Stimulated activated CD4-positive, alpha-beta T cell treated with anti-CD3 and anti-CD28 coated beads, Interleukin-1b, Interleukin-23, amount 100 ng/mL, for 24 hours (primary cell): ENCODE measurements at places on chromosomes 1 and 21.

- no peak for DNase-seq
Measured at GRCh38 chr1:89605692-89606091, 27.2 kb upstream of the LRRC8C start.

- DNase-seq = no peak
Measured at GRCh38 chr1:235972311-235972689, 92.6 kb downstream of the NID1 start.

DNA sequence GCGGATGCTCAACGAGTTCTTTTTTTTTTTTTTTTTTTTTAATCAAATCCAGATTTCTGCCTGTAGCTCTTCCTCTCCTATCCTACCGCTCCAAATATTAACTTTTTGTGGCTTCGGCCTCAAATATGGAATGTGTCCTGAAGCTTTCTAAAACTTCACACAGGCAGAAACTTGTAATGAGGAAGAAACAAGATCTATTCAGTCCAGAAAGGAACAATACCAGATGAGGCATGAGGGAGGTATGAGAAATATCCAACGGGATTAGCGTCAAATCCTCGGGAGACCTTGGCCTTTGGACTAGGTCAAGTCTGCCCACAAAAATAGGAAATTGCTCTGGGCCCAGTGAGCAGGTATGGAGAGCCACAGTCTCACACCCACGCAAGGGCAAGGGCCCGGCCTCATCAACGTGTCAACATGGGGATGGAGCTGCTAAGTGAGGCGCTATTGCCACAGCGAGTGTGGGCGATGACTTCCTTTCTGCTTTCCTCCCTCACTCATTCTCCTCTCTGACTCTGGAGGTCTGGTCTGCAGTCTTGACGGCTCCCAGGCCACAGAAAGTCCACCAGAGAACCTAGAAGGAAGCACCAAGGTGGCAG, 66.6 kb downstream of the BCAR3 start:
- DNase-seq = peak; percentile 58

- DNase-seq = no peak
Measured at GRCh38 chr1:210674151-210674550, 345.4 kb downstream of the HHAT start.

GRCh38 chr1:29893046-29893723, 656.9 kb downstream of the PTPRU start:
- no peak for DNase-seq

DNA sequence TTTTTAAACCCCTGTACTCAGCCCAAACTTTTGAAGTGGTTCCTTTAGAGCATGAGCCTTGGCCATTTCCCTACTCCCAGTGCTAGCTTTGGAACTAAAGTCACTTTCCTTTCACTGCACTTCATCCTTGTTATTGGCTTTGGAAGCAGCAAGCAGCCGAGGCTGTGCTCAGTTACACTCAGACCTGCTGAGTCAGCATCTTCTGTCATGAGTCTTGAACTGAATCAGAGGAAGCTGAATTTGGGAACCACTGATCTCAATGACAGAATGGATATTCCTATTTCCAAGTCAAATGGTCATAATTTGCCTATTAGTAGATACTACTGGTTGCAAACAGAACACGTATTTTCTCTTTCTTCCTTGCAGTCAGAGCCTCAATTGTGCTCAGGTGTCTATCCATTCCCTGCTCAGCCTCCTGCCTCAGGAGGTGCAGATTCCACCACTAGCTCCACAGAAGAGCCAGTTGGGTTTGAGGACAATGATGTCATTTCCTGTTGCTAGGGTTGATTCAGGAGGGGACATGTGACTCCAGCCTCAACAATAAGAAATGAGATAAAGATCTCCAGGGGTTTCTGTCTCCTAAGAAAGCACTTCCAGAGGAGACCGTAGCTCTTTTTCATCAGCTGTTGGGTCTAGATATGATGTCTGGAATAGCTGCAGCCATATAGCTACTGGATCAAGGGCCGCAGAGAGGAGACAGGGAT, 44.9 kb upstream of the NTPCR start:
- no peak for DNase-seq

DNA sequence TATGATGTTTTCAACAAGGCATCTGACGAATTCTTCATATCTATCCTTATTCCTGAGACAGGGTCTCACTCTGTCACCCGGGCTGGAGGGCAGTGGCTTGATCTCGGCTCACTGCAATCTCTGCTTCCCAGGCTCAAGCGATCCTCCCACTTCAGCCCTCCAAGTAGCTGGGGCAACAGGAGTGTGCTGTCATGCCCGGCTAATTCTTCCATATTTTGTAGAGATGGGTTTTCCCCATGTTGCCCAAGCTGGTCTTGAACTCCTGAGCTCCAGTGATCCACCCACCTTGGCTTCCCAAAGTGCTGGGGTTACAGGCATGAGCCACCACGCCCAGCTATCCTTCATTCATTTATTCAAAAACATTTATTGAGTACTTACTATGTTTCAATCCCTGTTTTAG, 8.0 kb downstream of the YY1AP1 start:
- DNase-seq = no peak

DNA sequence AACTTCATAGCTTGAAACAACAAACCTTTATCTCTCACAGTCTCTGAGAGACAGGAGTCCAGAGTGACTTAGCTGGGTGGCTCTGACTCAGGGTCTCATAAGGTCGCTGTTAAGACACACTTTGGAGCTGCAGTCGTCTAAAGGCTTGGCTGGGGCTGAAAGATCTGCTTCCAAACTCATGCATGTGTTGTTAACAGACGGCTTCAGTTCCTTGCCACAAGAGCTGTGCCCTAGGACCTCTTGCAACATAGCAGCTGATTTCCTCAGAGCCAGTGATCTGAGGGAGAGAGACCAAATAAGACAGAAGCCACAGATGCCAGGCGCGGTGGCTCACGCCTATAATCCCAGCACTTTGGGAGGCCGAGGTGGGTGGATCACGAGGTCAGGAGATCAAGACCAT, 176.8 kb downstream of the DISC1 start:
- no peak for DNase-seq

DNA sequence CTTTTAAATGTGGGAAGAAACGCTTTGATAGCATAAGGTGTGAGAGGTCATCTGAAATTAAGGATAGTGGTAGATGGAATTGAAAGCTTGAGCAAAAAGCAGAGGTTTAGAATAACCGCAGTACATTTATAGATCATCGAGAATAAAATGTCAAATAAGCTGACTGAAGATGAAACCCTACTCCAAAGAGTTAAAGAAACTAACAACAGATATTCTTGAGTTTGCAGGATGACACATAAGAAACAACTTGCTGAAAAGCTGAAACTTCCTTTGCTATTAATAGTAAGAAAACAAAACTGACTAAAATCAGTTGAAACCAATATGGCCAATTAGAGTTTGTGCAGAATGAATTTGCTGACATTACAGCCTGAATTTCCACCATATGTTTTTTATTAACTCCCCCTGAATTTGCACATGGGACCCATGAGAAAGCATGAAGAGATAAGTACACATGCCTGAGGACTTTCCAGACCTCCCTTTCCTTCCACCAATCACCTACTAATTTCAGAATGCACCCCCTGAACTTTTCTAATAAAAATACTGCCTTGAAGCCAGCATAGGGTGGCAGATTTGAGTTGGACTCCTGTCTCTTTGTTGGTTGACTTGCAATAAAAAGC, 1.7 kb upstream of the C1orf185 start:
- no peak for DNase-seq

DNA sequence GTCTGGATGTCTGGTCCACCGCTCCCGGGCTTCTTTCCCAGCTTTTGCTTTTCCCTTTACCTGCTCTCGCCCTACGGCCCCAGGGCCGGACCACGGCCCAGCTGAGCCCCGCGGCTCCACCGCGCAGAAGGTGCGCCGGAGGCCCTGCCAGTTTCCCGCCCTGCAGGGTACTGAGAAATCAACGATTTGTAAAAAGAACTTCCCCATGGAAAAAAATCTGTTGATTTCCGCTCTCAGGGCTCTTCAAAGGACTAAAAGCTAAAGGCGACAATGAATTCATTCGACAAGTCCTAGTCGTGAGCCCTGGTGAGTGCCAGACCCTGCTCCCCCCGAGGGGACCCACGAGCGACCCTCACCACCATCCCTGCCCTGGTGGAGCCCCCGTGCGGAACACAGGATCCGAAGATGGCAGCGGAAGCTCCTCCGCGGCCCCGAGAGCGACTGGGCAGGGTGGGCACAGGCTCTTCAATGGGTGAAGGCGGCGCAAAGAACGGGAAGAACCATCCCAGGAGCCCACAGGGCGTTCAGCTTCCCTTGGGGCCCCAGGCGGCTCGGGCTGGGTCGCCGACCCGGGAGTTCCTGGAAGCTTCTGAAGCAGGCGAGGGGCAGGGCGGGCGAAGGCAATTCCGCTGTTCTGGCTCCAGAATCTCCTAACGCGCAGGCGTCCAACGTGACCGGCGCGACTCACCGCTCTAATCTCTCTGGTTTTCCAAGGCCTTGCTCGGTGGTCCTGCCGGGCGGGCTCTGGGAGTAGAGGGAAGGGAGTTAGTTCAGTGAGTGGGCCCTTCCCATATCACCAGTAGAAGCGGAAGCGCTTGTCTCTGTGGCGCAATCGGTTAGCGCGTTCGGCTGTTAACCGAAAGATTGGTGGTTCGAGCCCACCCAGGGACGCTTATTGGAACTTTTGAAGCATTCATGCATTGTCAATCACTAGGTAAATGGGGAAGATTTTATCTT, 6.6 kb upstream of the RNU1-2 start:
- DNase-seq = peak; percentile 70

- no peak for DNase-seq
Measured at GRCh38 chr21:31287201-31287600, 56.9 kb downstream of the TIAM1 start.

- DNase-seq = no peak
Measured at GRCh38 chr1:119341372-119341947, 27.1 kb upstream of the HAO2 start.

DNA sequence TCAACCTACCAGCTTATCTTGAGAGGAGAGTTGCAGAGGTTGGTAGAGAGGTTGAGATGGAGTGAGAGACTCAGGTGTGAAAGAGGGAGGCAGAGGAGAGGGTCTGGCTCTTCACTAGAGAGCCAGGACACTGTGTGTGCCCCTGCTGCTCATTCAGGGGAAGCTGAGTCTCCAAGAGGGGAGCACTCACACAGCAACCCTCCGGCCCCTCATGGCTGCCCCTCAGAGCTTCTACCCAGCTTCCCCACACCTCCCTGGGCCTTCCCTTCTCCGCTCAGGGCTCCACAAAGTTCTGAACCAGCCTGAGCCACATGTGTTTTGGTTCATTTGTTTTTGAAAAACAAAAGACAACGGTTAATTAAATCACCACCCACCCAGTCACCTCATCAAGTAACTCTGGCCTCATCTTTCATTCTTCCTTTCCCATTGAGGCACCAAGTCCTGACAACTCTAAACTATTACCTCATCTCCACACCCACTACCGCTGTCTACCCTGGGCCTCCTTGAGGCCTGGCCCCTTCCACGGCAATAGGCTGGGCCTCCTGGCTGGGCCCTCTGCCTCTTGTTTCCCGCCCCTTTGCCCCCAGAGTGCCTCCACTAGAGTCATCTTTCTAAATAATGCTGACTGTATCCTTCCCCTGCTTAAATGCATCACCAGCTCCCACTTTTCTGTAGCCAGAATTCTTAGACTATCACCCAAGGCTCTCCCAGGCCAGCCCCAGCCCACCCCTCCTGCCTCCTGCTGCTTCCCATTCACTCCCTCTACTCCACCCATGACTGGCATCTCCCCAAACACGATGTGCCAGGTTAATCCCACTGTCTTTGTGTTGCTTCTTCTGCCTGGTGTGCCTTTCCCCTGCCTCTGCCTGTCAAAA, 33.0 kb downstream of the TNNT2 start:
- DNase-seq = no peak

DNA sequence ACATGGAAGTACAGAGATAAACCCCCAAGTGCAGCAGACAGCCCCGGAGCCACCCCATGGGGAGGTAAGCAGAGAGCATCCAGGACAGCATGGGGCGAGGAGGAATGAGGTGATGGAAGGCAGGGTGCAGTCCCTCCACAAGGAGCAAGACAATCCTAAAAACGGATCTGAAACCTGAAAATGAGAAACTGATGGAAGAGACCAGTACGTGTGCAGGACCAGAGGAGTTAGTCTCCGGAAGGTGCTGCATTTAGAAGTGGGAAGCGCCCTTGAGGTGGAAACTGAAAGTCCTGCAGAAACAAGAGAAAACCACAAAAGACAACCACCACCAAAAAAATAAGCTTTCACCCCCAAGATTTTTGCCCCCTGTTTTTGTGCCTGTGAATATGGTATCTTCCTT, 17.4 kb upstream of the DDOST start:
- no peak for DNase-seq

GRCh38 chr1:202622388-202622787, 87.9 kb downstream of the SYT2 start:
- DNase-seq = no peak

GRCh38 chr1:24955161-24955560, 25.1 kb upstream of the RUNX3 start:
- peak; percentile 20 for DNase-seq

DNA sequence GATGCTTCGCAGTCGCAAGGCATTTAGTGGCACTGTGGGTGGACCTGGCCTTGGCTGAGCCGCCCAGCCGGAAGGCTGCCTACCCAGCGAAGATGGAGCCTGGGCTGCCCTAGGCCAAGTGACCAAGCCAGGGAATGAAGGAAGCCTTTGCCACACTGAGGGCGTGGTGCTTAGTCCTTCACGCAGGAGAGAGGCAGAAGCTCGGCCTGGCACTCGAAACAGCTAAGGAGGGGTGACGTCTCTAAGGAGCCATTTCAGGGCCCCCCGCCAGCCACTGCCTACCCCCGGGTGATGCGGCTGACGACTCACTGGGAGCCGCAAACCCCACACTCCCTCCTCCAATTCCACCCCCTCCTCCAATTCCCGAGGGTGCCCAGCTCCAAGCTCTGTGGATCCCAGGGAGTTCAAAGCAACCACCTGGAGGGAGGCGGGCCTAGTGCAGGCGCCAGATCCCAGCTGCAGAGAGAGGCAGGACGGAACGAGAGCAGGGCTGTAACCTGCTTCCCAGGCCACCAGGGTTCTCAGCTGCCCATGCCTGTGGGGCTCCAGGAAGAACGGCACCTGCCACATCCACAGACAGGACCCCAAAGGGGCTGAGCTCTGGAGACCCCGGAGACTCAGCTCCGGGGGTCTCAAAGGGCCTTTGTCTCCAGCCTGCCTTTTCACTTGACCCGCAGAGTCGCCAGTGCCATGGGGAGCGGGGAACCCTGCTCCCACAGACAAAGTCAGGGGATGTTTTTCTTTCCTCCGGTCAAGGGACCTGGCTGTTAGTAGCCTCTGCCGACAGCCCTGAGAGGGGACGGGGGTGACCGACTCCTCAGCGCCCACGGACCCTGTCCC, 75.8 kb downstream of the ARHGEF16 start:
- no peak for DNase-seq

DNA sequence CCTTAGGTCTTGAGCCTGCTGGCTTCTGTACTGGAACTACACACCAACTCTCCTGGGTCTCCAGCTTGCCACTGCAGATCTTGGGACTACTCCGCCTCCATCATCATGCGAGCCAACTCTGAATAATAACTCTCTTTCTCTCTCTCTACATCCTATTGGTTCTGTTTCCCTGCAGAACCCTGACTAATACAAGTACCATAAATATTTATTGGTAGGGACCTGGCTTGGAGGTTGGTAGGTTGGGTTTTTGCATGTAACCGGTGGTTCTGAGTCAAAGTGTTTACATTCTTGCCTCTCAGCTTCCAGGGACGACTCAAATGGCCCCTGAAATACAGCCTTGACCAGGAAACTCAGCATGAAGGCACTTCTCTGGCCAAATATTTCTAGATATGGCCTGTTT, 110.4 kb downstream of the KCND3 start:
- DNase-seq = no peak

GRCh38 chr1:165823552-165824268, 3.7 kb upstream of the UCK2 start:
- DNase-seq = no peak

GRCh38 chr1:40841602-40842001, 20.6 kb downstream of the CITED4 start:
- DNase-seq = no peak

- DNase-seq = no peak
Measured at GRCh38 chr1:228838717-228839500, 103.6 kb downstream of the RHOU start.
